Fibroblast of upper back skin (primary cell): ENCODE measurements at places on chromosomes 3 and 15.

- no peak for DNase-seq
Observed at GRCh38 chr3:112247900-112248299, 46.1 kb downstream of the SLC9C1 start.

GRCh38 chr15:77852241-77853007 is 219.7 kb upstream of the LINGO1 start:
- DNase-seq = no peak

- DNase-seq = no peak
Observed at GRCh38 chr15:90322538-90322937, 29.5 kb upstream of the ZNF774 start.

- no peak for DNase-seq
Observed at GRCh38 chr3:69330891-69331400, 54.9 kb downstream of the FRMD4B start.

DNA sequence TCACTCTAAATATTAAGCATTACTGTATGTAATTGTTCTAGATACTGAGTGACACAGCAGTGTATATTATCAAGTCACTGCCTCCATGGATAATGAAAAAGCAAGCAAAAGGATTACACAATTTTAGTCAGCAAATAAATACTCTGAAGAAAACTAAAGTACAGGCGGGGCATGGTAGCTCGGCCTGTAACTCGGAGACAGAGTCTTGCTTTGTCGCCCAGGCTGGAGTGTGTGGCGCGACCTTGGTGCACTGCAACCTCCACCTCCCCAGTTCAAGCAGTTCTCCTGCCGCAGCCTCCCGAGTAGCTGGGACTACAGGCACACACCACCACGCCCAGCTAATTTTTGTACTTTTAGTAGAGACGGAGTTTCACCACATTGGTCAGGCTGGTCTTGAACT is 32.7 kb downstream of the RBM6 start:
- no peak for DNase-seq

- peak; percentile 35 for DNase-seq
Observed at GRCh38 chr3:130379274-130379673, 33.8 kb downstream of the COL6A5 start.

DNA sequence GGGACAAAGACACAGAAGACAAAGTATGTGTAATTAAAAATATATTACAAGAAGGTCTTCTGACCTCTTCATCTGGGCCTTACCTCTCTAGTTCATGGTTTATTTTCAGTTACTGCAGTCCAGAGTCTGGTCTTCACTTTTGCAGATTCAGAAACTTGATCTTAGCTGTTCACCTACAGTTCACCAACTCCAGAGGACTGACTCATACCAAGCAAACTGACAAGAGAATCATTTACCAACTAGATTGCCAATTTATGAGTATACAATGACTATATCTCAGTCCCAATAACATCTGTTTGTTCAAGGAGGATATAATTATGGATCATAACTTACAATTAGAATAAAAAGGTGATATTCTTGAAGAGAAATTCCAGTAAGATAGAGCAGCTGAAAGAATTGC is 9.0 kb downstream of the P2RY1 start:
- DNase-seq = no peak

DNA sequence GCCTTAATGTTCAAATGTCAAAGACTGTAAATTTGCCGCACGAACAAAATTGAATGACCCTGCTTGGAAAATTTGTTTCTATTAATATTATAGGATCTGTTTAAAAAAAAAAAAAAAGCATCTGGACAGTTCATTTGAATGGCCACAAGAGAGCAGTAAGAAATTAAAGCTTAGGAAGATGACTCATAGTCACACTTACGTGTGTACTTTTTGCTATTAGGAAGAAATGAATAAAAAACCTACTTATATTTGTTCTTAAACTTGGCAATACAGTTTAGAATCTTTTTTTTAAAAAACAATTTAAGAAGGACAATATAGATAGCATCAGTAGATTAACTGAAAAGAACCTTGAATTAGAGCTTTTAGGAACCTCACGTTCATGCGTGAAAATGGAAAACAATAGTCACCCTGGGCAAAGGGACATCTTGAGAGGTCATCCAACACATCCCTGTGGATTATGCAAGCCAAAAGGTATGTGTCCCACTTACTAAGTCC is 621.8 kb downstream of the MECOM start:
- DNase-seq = peak; percentile 58

DNA sequence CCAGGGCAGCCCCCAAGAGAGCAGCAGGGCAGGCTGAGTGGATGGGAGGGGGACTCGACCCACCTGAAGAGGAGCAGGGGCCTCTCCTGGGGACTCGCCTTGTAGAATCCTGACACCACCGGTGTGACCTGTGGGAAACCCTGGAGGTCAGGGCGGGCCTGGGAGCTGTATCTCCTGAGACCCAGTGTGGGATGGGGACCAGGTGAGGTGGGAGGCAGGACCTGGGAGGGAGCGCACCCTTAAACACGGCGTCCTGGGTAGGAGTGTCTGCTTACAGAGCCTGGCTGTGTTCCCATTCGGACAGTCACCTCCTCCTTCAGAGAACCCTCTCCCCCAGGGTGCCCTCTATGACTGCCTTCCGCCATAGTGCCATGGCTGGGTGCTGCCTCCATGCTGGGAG is 27.1 kb downstream of the C15orf39 start:
- no peak for DNase-seq

DNA sequence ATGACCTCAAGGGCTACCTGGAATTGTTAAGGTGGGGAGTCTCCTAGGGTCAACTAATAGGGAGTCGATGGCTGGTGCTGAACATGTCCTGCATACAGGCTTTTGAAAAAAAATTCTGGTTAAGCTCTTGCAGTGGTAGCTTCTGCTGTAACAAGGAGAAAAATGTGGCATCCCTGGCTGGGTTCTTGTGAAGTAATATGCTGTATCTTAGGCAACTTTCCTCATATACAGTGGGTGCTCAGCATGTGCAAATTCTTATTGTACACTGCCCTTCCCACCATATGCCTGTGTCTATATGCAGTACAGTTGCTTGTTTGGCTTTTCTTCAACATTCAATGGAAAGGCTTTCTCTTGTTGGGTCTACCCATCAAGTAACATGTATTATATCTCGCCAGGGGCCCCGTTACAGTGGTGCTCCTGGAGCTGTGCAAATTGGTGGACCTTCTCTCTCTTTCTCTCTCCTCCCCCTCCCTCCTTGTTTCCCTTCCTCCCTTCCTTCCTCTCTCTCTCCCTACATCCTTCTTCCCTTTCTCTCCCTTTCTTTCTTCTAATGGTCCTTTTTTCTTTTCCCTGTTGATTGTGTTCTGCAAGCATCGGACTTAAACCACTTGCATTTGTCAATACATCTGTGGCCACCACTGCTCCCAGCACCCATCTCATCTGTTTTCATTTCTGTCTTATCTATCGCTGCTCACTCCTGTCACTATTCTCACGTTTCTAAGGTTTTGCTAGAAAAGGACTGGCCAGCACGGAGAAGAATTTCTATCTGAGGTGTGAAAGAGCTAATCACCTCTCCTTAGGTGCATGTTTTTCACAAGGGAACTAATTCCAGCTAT is 35.2 kb downstream of the TGFBR2 start:
- DNase-seq = no peak

GRCh38 chr15:74326746-74327145 is 40.7 kb downstream of the CYP11A1 start:
- DNase-seq = no peak

GRCh38 chr3:81549831-81550230 is 211.6 kb downstream of the GBE1 start:
- DNase-seq = no peak

GRCh38 chr3:61954097-61954540 is 392.7 kb downstream of the PTPRG start:
- DNase-seq = peak; percentile 76

- no peak for DNase-seq
Observed at GRCh38 chr15:76585576-76585897, 249.0 kb downstream of the ISL2 start.

DNA sequence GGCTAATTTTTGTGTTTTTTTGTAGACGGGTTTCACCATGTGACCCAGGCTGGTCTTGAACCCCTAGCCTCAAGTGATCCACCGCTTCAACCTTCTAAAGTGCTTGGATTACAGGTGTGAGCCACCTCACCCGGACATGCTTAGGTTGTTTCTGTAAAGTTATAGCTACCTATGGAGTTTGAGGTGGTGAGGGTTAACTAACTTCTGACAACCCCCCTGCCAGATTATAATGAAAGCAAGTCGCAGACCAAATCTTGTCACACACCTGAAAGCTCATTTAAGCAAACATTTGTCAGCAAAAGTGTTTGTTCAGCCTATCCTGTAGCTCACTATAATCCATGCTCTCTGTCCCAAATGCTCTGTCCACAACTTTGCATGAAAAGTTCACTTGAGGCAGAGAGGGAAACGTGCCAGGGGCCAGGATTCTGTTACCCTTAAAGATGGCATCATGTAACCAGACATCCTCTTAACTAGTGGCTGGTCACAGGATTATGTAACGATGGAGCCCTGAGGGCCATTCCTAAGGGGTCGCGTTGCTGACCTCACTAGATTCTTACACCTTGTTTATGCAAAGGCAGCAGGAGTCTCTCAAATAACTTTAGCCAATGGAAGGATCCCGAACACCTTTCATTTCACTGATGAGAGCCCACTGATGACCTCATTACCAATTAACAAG is 24.1 kb upstream of the SENP5 start:
- no peak for DNase-seq

- peak; percentile 34 for DNase-seq
Observed at GRCh38 chr3:119469418-119470189, 841 bp downstream of the POGLUT1 start.

DNA sequence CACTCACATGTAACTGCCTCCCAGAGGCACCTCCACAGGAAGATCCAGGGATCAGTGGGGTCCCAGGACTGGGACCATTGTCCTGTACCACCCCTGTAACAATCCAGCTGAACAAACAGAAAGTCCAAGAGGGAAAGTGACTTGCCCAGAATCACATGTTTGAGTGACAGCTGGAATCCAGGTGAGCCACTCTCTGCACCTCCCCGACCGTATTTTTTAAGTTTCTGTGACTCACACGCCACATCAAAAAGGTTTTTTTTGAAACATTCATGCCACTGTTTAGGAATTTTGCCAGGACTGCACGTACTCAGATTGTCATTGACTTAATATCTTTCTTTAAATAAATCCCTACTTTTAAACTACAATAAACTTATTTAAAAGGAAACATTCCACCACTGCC is 9.8 kb upstream of the SLC6A1 start:
- DNase-seq = peak; percentile 20

DNA sequence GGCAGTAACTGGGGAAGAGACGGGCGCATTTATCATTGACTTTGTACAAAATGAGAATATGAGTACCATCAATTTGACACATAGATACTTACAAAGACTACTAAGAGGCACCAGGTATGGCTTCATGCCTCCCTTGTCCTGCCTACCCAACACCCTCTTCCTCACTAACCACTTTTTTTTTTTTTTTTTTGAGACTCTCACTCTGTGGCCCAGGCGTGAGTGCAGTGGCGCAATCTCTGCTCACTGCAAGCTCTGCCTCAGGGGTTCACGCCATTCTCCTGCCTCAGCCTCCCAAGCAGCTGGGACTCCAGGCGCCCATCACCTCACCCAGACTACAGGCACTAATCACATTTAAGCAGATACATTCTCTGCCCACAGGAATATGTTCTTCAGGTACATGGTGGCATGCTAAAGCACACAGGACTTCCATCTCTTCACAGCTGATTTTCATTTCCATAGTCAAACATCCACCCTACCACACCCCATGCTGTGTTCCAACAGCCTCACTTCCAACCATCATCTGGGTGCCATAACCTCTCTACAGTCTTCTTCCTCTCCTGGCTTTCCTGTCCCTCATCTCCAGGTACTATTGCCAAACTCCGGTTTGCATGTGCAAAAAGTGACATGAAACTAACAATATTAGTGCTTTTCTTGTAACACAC is 41.7 kb downstream of the RAB27A start:
- no peak for DNase-seq

DNA sequence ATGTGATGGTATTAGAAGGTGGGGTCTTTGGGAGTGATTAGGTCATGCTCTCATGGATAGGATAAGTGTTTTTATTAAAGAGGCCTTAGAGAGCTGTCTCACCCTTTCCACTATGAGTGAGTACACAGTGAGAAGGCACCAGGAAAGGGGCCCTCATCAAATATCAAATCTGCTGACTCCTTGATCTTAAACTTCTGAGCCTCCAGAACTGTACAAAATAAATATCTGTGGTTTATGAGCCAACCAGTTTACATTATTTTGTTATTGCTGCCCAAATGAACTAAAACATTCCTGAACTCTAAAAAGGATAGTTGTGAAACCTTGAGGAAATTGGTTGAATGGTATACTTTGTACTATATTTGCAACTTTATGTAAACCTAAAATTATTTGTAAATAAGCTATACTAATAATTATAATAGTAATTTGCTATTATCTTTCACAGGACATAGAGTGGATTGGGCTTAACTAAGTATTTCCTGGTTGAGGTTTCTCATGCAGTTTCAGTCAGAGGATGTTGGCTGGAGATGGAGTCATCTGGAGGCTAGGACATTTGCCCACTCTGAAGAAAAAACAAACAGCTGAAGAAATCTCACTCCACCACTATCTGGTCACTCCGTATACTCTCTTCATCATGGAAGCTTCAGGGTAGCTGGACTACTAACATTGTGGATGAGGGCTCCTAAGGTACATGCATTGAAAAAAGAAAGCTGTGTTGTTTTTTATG is 1068.6 kb upstream of the CADM2 start:
- no peak for DNase-seq

DNA sequence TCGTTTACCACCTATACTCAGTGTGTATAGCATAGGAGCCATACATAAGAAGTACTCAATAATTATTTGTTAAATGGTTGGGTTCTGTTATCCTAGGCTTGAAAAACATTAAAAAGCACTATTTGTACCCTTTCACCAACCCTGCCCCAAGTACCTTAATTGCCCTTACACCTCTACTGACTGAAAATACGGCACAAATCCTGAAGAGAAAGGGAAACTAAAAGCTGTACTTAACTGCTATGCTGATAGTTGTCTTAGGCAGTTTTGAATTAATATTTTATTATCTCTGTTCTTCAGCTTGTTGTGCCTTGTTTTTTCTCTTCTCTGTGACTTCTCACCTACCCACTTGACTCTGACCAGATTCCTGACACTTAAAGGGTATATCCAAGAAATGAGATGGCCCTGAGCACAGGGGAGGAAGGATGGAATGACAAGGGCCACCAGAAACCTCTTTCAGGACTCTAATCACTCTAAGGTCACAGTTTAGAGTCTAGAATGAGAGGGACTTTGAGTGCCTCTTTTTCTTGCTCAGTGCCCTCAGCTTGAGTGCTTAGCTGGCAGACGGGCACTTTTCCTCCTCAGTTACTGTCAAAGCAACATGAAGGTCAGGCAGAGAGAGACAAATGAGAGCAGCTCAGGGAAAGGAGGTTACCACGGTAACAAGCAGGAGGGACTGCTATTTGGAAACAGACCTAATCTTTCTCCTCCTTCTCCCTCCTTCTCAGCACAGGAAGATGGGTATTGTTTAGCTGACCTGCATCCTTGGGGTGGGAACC is 136.5 kb downstream of the ZNF609 start:
- peak; percentile 33 for DNase-seq

DNA sequence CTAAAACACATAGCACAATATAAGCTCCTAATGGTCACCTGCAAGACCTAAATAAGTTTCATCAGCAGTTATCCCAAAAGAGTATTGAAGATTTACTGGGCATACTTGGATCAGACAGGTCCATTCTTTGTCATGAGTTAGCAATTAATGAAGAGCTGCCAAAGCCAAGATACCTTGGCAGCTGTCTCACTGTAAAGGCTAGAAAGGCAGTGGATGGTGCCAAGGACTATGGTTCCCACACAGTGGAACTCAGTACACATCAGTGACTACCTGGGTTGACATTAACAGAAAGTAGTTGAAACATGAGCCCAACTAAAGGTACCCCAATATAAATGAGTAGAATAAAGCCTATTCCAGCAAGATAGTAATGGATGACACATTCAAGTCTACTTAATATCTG is 41.1 kb upstream of the TMCO5A start:
- peak; percentile 28 for DNase-seq
